Right ventricle myocardium inferior (tissue), 1 donor: ENCODE measurements at places on chromosomes 4 and X. TPM values are rescaled to one million over a fixed set of nuclear protein-coding genes. Genes with fewer than 3 reads are reported as not detected.

DNA sequence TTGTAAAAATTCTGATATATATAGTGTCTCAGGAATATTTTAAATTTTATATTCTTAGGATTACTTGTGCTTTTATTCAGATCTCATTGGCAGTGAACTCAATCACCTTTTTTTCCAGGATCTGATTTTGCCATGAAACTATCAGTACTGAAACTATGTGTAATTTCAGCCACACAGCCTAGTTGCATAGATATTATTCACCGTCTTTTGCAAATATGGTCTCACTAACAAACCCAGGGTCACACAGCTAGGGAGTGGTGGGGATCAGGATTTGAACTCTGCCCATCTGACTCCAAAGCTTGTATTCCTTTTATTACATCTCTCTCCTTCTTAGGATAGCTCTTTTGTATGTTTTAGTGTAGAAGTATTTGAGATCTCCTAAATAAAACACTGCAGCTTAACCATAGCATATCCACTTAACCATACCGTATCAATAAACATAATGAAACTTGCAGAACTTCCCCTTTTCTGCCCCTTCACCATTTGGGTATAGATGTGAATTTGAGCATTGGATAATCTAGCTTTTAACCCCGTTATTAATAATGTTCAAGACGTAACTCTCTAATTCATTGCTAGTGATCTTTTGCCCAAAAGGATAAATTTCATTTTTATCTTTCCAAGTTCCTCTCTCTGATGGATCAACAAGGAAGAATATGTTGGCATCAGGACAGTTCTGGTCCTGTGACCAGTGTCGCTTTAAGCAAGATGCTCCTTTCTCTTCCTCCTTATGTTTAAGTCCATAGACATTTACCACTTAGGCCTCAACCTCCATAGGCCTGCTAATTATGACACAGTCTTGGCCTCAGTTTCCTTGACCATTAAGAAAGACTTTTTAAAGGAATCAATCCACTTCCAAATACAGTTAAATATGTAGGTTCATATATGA, 74.6 kb downstream of the RAPGEF2 start:
- DNase-seq, result no peak

DNA sequence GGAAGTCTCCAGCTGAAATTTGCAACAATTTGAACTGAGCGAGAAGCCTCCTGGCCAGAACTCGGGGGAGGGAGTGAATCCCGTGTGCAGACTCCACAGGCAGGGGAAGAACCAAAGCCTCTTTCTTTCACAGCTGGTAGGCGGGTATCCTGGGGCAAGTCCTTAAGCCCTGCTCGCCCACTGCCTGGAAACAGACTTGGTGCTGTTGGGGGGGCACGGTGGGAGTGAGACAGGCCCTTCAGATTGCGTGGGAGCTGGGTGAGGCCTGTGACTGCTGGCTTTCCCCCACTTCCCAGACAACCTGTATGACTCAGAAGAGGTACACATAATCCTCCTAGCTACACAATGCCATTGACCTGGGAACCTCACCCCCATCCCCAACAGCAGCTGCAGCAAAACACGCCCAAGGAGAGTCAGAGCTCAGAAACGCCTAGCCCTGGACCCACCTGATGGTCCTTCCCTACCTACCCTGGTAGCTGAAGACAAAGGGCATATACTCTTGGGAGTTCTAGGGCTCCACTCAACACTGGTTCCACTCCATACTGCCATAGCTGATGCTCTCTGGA, 22.4 kb upstream of the RLIM start:
- no peak for DNase-seq

GRCh38 chr4:37765741-37766140, 60.7 kb upstream of the PGM2 start:
- DNase-seq, result no peak

GRCh38 chr4:121814756-121815155, 8.9 kb downstream of the CCNA2 start:
- no peak for DNase-seq

GRCh38 chrX:136910565-136911035, 30.1 kb upstream of the RBMX start:
- no peak for DNase-seq

- no peak for DNase-seq
Observed at GRCh38 chrX:154654372-154654771, 993 bp upstream of the CTAG2 start.

DNA sequence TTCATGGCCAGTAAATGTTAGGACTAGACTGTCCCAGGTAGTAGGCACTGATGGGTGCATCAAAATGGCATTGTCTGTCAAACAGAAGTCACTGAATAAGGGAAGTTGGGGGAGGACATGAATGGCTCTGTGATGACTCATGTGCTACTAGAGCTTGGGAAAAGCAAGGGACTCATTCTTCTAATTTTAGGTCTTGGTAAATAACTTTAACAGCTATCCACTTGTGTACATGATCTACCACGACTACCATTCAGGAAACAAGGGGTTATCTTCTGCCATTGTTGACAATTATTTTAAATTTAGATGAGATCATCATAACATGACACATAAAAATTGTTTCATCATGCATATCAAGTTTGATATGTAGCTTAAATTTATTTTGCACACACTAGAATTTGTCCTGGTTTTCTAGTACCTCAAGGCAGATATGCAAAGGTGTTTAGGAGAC, 6.3 kb downstream of the AREG start:
- no peak for DNase-seq

DNA sequence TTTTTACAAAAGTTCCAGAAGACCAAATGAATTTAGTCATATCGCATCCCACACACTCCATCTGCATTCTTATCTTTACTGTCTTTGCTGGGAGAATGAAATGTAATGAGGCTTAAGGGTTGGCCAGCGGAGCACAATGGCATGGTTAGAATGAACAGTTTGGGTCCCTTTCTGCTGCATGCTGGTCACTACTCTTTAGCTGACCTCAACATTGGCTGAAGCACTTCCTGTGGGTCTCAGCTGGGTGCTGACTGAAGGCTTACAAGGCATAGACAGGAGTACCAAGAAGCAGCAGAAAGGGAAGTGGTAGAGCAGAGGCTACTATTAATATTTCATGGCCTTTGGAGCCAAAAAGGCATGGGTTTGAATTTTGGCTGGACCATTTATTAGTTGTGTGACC, 159.4 kb upstream of the GPC4 start:
- DNase-seq, result no peak

- DNase-seq, result no peak
Observed at GRCh38 chr4:152189451-152190179, 346.3 kb downstream of the FBXW7 start.

- no peak for DNase-seq
Observed at GRCh38 chr4:188779581-188779980, 640.3 kb downstream of the TRIML1 start.

Gene PRR32
- 0.57 TPM for total RNA-seq

Gene PITX2
- not detected for total RNA-seq
